ENCODE measurements at places on chromosomes 4 and X. TPM values are rescaled to one million over a fixed set of nuclear protein-coding genes. Genes with fewer than 3 reads are reported as not detected.

Gene CT45A10
- total RNA-seq = not detected

Gene TRIM60
- total RNA-seq = not detected

Gene NLRP2B
- not detected for total RNA-seq

Gene CXCL1
- total RNA-seq = not detected

Gene HTRA3
- not detected for total RNA-seq

Gene SLC34A2
- not detected for total RNA-seq

Gene FMR1NB
- total RNA-seq = not detected
